Activated T-helper 2 cell treated with anti-CD3 and anti-CD28 coated beads, Interferon-gamma antibody, Interleukin-2, Interleukin-4, amounts not matched to agents 10 μg/mL and 5 μg/mL and 100 μg/mL, durations not matched to agents 14 hours and 24 hours and 36 hours (primary cell): ENCODE measurements at places on chromosomes 1 and 21. TPM values are rescaled to one million over a fixed set of nuclear protein-coding genes. Genes with fewer than 3 reads are reported as not detected.
A peak's percentile ranks its signal among the peaks of the same experiment; 100 is the strongest.

ZNF683 gene
- not detected in 2 replicates for total RNA-seq

GRHL3 gene
- not detected in 2 replicates for total RNA-seq

CHRNB2 gene
- total RNA-seq = not detected in 2 replicates

DNA sequence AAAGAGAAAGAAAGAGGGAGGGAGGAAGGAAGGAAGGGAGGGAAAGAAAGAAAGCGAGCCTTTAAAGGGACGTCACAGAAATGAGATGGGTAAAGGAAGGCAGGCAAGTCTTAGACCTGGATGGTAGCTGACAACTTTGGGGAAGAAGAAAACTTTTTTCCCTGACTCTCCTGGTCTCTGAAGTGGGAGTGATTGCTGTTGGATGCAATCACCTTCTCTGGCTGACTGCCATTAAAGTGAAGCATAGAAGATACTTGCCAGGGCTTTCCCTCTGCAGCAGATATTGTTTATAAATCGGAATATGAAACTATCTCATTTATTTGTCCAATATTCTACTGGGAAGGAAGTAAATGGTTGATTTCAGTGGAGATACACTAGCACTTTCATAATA lies 27.0 kb downstream of the VCAM1 start:
- no peak for DNase-seq
- no peak overlapping the region for H3K4me3 ChIP-seq
- no peaks in the 10 kb centered on the region for H3K36me3 ChIP-seq
- no peaks in the 10 kb centered on the region for H3K4me1 ChIP-seq
- H3K27ac ChIP-seq = no peak overlapping the region

- no peaks in the 10 kb centered on the region for H3K27me3 ChIP-seq
- no peak overlapping the region for H3K27ac ChIP-seq
- no peak overlapping the region for H3K4me3 ChIP-seq
These were observed 36.5 kb downstream of the ZMYND12 start for GRCh38 chr1:42419126-42419821.

- H3K27me3 ChIP-seq = no peaks in the 10 kb centered on the region
- no peak overlapping the region for H3K4me3 ChIP-seq
- peaks cover 71% of the 10 kb centered on the region for H3K36me3 ChIP-seq
- peaks cover 6% of the 10 kb centered on the region for H3K4me1 ChIP-seq
- H3K27ac ChIP-seq = peak overlapping the region; percentile 24
These were observed 80.0 kb downstream of the USP25 start for GRCh38 chr21:15809818-15810217.

DNA sequence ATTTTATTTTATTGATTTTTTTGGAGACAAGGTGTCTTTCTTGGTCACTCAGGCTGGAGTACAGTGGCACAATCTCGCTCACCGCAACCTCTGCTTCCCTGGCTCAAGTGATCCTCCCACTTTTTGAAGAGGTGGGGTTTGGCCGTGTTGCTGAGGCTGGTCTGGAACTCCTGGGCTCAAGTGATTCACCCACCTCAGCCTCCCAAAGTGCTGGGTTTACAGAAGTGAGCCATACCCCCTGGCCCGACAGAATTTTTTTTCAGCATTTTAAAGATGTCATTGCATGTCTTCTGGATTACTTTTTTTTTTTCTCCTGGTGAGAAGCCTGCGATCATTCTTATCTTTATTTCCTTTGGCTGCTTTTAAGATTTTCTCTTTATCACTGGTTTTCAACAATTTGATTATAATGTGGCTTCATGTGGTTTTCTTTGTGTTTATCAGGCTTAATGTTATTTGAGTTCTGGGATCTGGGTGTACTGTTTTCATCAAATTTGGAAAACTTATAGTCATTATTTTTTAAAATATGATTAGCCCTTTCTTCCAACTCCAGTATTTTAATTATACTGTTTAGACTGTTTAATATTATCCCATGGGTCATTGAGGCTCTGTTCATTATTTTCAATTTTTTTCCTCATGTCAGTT lies 23.1 kb upstream of the PTBP2 start:
- peaks cover 3% of the 10 kb centered on the region for H3K27me3 ChIP-seq
- no peaks in the 10 kb centered on the region for H3K36me3 ChIP-seq
- H3K4me1 ChIP-seq = peaks cover 2% of the 10 kb centered on the region
- H3K27ac ChIP-seq = no peak overlapping the region
- no peak overlapping the region for H3K4me3 ChIP-seq

DNA sequence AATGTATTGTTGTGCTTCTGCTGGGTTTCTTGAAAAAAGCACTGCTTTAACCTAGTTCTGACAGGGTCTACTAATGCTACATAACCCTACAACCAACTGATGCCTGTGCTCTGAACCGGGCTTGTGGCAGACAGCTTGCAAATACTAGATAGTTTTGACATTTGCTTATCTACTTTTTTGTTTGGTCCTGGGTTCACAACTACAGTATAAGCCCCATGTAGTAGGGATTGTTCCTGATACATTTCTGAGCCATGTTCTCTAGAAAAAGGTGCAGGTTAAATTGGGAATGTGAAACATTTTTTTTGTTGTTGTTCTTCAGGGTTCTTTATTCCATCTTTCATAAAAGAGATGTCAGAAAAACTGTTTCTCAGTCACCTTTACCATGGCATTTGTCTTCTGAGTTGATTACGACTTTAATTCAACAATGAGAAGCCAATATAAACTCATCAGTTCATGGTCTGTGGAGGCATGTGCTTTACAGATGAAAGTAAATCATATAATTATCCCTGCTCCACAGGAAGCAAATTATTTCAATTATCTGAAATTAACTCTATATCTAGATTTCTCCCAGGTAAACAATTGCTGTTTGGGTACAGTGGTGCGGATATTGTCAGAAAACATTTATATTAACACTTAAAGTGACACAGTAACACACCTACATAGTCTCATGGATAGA lies 22.0 kb downstream of the OLFM3 start:
- no peaks in the 10 kb centered on the region for H3K36me3 ChIP-seq
- no peaks in the 10 kb centered on the region for H3K4me1 ChIP-seq
- DNase-seq = no peak
- H3K27me3 ChIP-seq = no peaks in the 10 kb centered on the region
